HT-29 (cell line): ENCODE measurements at places on chromosomes 12 and 14.

GRCh38 chr12:11970155-11970520, 100.6 kb upstream of the BCL2L14 start:
- no peak for DNase-seq

DNA sequence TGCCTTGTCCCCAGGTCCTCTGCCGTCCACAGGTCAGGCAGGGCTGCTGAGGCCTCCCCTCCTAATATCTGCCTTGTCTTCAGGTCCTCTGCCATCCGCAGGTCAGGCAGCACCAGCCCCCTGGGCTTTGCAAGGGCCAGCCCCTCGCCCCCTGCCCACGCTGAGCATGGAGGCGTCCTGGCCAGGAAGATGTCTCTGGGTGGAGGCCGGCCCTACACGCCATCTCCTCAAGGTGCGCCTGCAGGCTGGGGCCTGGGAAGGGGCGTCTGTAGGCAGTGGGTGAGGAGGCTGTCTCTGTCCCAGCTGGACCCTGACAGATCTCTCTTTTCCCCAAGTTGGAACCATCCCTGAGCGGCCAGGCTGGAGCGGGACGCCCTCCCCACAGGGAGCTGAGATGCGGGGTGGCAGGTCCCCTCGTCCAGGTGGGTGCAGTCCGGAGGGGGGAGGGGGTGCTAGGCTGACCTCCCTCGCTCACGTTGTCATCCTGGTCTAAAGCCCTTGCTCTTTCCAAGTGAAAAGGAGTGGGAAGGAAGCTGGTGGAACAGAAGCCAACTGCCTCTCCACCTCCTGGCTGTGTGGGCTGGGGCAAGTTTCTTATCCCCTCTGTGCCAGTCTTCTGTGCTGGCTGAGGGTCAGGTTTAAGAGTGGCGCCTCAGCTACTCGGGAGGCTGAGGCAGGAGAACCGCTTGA, 13.9 kb upstream of the PUS1 start:
- no peak for DNase-seq

DNA sequence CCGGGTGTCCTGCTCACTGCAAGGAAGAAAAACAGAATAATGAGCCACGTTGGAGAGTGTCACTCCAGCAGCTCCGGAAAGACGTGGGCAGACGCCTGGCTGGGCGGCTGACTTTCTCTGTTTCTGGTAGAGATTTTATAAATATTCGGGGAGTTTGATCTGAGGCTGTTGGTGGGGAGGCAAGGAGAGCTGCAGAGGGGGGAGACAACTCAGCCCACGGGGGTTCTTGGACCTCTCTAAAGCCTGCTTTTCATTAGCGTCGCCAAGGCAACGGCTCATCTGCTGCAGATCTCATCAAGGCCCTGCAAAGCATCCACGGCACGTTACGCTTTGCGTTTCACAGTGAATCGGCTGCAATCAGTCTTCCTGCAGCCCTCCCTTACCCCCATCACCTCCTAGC, 207.2 kb downstream of the ZFP36L1 start:
- no peak for DNase-seq

- DNase-seq = no peak
Observed at GRCh38 chr14:96986256-96987085, 189.3 kb downstream of the VRK1 start.

GRCh38 chr14:63486738-63487137, 56.4 kb downstream of the PPP2R5E start:
- no peak for DNase-seq
